ENCODE measurements at places on chromosomes 5 and 9. TPM values are rescaled to one million over a fixed set of nuclear protein-coding genes. Genes with fewer than 3 reads are reported as not detected.

Gene TMEM203
- 47.0 TPM for total RNA-seq

Gene RORB
- total RNA-seq = 0.02 TPM

Gene BTNL9
- total RNA-seq = not detected

Gene OLFML2A
- total RNA-seq = not detected

Gene HEMGN
- total RNA-seq = 0.70 TPM

Gene HAVCR1
- not detected for total RNA-seq
